ENCODE measurements at places on chromosomes 6 and 20. TPM values are rescaled to one million over a fixed set of nuclear protein-coding genes. Genes with fewer than 3 reads are reported as not detected.

DNA sequence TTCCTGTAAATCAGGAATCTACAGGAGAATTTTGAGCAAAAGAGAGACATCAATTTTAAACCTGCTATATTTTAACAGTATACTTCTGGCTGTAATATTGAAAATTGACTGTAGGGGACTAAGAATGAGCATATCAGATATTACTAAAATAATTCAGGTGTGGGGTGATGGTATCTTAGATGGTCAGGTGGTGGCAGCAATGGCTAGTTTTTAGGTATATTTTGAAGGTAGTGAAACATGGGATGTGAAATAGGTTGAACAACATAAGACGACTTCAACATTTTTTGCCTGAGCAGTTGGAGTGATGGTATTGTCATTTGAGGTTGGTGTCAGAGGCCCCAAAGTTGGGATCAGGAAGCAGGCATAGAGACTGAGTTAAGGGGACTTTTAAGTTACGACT, 32.1 kb downstream of the FAM83B start:
- DNase-seq = no peak

The C6orf15 gene
- not detected for total RNA-seq

The CFB gene
- not detected for total RNA-seq

- no peak for DNase-seq
Observed at GRCh38 chr6:147531321-147531720, 22.8 kb downstream of the SAMD5 start.

The PTCRA gene
- total RNA-seq = not detected

GRCh38 chr6:55175078-55176049, 1.0 kb downstream of the HCRTR2 start:
- peak; percentile 13 for DNase-seq

GRCh38 chr20:37911838-37912281, 8.9 kb downstream of the VSTM2L start:
- DNase-seq = peak; percentile 64

GRCh38 chr6:97757575-97757974, 474.6 kb upstream of the MMS22L start:
- no peak for DNase-seq

GRCh38 chr6:540490-540889, 116.4 kb downstream of the HUS1B start:
- no peak for DNase-seq

DNA sequence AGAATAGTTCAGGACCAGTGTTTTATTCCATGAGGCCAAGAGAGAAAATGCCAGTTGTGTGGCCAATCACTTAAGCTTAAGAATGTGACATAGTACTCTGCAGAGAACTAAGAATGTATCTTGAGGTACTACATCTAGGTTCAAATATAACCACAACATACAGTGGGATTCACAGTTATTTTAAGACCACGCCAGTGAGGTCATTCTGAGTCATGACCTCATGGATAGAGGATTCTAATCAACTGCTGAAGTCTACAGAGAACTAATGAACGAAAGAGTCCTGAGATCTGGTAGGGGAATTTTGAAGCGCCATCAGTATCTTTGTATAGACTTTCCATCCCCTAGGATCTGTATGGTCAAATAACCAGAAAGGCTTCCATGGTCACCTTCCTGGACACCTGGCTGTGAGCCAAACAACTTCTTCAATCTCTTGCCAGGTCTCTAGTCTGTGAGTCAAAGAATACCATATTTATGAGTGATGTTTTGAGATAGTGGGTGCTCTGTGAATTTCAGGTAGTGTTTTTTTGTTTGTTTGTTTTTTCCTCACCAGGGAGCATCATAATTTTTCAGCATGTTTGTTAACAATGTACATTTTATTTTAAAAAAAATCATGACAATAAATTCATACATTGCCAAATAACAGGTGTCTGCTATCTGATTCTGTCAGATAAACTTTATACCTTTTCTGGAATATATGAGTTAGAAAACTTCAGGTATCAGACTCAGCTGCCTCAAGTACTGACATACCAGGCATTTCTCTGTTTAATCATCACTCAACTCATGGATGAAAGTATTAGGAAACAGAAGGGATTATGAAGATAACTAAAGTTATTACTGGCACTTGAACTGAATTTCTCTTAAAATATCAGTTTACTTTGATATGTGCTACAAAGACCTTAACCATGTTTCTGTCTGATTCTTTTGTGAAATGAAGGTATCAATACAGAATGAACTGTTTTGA, 217.9 kb downstream of the PLCB4 start:
- DNase-seq = no peak

The OTOR gene
- not detected for total RNA-seq

GRCh38 chr6:43891072-43891870, 121.3 kb downstream of the VEGFA start:
- DNase-seq = no peak

GRCh38 chr6:48388044-48388443, 277.0 kb upstream of the PTCHD4 start:
- no peak for DNase-seq

The NHSL1 gene
- 57.8 TPM for total RNA-seq

DNA sequence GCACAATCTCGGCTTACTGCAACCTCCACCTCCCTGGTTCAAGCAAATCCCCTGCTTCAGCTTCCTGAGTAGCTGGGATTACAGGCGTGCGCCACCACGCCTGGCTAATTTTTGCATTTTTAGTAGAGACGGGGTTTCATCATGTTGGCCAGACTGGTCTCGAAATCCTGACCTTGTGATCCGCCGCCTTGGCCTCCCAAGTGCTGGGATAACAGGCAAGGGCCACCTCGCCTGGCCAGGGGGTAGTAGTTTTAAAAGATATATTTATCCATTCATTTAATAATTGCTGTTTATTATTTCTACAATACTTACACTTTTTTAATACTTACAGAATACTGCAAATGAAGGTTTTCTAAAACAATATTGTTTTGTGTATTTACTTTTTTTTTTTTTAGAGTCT, 15.5 kb upstream of the DDX27 start:
- no peak for DNase-seq

DNA sequence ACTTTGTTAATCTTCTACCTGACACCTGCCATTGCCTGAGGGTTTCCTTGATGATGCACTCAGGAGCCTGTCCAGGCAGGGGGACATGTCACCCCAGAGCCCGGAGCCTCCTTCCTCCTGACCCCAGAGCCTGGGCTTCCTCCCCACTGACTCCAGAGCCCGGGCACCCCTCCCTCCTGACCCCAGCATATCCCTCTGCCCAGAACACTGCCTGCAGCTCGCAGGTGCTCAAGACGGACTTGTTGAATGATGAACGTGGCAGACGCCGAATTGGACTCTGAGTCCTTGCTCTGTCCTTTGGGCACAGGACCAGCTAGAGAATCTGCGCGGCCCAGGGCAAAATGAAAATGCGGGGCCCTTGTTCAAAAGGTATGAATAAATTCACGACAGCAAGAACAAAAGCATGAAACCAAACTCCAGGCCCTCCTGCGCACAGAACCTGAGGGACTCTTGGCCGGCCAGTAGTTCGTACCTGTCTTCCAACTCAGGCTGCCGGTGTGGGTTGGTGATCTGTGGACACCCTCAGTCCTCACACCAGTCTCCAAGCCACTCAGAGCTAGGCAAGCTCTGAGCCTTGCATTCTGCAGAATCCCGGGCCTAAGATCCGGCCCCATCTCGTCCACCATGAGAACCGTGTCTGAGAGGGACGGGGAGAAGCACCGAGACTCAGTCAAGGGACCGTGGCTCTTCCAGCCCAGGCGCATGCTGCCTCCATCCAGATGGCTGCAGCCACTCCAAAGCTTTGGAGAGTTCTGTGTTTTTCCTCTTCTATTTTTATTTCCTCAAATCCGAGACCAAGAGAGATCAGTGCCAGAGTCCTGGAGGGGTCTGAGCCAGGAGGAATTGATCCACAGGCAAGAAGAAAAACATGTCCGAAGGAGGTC, 104.7 kb downstream of the BMP7 start:
- no peak for DNase-seq

DNA sequence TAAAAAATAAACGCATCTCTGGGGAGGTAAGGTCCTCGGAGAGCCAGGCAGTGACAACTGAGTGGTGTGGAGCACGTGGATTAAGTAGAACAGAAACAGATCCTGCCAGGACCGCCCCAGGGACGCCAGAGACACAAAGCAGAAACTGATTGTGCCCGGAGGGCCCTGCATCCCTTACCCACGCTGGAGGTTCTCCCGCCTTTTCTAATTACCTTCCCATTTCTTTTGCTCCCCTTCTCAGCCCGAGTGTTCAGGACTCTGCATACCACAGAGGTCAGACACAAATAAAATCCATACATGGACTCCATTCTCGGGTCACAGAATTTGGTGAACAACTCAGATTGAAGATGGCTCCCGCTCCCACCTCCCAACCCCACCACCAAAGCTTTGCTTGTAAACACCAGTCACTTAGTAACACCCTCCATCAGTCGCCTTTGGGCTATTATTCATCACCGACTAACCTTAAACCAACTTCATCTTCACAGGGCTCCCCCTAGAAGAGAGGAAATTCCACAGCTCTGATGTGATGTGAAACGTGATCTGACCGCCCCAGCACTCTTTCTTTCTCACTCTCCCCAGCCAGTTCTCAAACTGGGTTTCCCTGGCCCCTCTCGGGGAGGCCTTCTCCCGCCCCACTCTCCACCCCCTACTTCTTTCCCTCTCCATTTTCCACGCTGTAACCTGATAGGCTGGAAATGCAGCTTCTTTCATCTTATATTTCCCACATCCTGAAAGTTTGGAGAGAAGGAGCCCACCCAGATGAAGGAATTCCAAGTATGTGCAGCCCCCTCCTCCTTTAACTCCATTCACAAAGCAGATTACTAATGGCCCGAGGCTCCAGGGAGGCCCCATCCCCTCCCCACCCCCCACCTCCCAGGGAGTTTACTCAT, 32.5 kb upstream of the PIM1 start:
- DNase-seq = peak; percentile 36

DNA sequence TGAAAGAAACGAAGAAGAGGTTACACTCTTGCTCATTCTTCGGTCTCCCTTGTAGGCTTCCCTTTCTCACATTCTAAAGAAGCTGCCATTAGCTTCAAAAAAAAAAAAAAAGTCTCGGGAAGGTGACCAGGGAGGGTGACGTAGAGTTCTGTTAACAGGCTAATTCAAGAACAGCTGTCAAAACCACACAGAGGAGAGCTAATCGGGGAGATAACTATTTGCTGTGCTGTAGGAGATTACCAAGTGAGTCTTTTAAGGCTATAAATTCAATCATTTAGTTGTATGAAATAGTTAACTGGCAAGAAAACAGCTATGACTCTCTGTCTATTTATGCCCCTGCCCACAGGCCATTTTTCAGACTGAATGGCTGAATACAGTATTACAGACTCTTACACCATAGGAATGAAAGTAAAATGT, 256.8 kb downstream of the SYNE1 start:
- no peak for DNase-seq

DNA sequence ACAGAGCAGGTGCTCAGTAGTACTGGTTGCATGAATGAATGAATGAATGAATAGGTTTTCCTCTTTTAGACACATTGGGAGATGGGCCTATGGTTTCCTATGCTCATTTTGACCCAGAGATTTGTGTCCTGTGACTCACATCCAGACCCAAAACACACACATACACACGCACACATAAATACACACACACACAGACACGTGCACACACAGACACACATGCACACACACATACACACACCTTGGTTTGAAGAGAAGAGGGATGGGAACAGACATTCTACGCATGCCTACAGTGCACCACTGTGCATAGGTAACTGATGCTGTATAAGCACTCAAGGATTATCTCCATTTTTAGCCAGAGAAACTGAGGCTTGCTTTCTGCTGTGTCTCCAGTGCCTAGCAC, 4.1 kb downstream of the JPH2 start:
- no peak for DNase-seq

The BPIFB1 gene
- total RNA-seq = not detected

The ARMC12 gene
- total RNA-seq = 2.6 TPM

GRCh38 chr6:74346936-74347535, 651.0 kb downstream of the CD109 start:
- no peak for DNase-seq

The DSN1 gene
- total RNA-seq = 6.4 TPM

DNA sequence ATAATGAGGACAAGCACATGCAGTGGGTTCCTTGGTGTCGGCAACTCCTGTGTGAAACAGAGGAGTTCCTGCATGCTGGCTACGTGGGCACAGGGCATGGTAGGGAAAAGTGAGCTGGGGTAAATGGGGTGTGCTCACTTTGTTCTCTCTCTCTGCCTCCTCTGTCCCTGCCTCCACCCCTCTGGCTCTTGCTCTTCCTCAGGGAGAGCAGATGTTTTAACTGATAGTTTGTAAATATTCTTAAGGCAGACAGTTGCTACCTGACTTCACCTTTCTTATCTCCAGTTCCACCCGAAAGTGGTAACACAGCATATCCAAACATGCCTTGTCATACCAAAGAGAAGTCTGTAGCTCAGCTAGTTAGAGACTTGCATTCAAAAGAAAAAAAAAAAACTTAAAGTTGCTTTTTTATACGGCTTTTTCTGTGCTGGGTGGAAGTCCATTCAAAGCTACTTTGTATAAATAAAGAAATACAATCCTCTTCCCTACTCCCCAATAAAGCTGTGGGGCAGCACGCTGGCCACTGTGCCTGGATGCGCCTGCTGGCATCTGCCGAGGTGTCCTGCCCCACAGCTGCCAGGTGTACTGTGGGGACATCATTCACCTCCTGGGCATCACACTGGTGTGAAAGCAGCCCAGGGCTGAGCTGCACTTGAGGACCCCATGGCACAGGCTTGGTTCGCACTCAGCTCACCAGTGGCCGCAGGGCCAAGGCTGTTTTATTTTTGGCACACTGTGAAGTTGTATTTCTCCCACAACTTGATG, 93.6 kb downstream of the FOXC1 start:
- no peak for DNase-seq

The WFDC10B gene
- not detected for total RNA-seq

DNA sequence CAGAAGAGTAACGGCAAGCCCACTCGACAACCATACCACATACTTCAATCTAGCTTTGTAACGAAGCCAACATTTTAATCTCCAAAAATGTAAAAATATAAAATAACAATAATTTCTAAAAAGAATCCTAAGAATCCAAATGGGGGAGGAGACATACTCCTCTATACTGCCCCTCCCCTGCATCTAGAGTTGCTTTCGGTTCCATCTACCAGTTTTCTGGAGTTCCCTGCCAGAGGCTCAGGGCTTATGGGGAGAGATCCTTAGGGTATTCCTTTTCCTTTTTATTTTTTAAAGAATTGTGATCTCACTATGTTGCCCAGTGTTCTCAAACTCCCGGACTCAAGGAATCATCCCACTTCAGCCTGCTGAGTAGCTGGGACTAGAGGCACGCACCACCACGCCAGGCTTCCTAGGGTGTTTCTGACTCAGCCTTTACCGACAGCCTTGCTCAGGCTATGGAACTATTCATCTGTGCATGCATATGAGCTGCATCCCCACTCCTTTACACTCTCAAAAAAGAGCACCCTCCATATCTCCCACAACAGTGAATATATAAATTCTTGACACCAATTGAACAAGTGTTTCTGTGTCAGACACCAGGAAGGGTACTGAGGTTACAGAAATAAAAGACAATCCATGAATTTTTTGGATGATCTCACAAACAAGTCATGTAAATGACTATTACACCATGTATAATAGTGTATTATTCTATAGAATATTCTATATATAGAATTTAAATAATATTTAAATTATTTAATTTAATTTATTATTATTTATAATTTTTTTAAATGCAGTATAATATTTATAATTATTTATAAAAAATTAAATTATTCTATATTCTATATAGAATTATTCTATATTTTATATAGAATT, 40.7 kb upstream of the UBR2 start:
- DNase-seq = no peak

Measured in glutamatergic neuron (in vitro differentiated cells).